ENCODE measurements at places on chromosomes 6 and 20.

DNA sequence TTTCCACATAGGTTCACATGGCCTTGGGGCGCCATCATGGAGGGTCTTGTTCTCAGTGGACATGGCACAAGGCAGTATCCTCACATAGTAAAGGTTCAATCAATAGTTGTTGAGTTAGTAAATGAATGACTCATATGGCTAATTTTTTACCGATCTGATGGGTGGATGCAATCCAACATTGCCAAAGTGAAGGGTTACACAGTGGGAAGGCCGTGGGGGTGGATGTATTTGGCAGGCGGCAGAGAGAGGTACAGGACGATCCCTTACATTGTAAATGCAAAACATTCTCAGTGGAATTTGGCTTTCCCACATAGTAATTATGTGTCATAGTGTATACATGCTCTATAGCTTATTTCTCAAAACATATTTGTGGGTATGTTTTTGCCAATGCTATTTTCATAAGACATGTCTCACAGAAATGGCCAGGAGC, 21.0 kb upstream of the PDE7B start:
- DNase-seq, result no peak

DNA sequence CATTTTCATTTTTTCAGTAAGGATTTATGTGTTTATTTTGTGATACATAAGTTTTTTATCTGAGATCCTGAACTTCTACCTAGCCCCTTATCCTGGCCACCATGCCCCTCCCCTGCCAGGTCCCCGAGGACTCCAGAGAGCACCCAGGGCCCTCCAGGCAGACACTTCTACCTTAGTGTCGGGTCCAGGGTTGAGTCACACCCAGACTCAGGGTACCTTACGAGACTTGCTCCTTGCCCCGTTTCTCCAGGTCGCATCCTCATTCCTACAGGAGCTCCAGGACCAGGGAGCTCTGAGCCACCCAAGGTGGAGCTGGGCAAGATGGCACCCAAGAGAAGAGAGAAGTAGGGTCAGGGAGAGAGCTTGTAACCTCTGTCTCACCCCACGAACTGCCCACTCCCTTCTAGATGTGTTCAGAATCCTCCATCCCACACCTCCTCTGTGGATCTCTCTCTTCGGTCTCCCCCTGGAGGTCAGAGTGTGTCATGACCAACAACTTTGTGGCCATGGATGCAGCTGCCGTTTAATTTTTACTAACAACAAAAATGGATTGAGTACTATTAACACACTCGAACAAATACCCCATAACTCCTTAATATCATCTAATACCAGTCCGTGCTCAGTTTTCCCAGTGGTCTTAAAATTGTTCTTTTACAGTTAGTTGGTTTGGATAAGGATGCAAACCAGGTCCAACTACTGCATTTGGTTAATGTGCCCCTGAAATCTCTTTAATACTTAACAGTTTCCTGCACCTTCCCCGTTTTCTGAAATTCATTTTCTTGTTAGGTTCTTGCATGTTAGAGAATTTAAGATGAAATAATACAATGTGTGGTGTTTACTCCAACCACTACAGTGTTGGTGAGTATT, 130.6 kb upstream of the INSM1 start:
- peak; percentile 74 for DNase-seq

DNA sequence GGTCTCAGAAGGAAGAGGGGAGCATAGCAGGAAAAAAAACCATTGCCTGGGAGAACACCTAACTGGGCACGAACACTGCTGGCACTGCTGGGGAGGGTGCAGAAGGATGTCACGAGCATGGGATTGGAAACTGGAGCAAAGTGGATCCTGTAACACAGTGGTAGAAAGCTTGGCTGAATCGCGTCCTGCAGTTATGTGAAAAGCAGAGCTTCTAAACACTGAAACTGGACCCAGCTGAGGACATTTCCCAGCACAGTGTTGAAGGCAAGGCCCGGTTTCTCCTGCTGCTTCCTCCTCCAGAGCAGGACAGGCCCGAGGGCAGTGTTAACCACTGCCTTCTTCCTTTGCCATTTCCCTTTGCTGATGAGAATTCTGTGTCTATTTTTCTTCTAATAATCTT, 6.7 kb downstream of the APMAP start:
- no peak for DNase-seq

GRCh38 chr6:38107073-38107472, 287.5 kb downstream of the ZFAND3 start:
- DNase-seq, result no peak

DNA sequence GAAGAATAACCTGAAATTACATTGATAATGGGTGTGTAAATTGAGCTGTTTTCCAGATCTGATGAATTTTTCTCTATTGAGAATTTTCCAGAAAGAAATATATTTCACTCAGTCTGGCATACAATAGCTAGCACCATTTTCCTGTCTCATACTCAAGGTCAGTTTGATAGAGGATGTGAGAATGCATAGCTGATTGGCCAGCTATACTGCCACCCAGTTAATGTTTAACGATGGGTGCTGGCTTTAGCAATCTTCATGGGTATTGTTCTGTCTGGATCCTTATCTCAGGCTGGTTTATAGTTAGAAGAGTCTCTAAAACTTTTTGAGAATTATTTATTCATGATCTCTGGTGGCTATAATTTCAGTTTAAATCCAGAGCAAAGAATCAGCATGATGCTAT, 147.4 kb downstream of the HDGFL1 start:
- DNase-seq, result no peak

DNA sequence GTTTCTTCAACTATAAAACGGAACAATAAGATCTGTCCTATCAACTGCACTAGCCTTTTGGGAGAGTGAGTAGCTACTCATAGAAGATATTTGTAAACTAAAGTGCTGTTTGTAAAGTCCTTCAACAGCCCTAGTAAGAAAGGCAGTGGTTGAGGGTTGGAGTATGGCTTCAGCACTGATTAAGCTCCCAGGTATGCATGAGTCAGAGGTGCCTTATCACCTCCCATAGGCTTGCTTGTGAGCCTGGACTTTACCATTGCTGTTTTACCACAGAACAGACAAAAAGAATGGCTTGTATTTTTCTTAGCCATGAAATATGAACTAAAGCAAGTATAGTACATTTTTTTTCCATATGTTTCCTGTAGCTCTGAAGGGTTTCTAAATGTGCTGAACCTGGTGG, 44.1 kb downstream of the SAMD3 start:
- peak; percentile 89 for DNase-seq

- no peak for DNase-seq
Observed at GRCh38 chr6:20252311-20252710, 40.0 kb upstream of the MBOAT1 start.

DNA sequence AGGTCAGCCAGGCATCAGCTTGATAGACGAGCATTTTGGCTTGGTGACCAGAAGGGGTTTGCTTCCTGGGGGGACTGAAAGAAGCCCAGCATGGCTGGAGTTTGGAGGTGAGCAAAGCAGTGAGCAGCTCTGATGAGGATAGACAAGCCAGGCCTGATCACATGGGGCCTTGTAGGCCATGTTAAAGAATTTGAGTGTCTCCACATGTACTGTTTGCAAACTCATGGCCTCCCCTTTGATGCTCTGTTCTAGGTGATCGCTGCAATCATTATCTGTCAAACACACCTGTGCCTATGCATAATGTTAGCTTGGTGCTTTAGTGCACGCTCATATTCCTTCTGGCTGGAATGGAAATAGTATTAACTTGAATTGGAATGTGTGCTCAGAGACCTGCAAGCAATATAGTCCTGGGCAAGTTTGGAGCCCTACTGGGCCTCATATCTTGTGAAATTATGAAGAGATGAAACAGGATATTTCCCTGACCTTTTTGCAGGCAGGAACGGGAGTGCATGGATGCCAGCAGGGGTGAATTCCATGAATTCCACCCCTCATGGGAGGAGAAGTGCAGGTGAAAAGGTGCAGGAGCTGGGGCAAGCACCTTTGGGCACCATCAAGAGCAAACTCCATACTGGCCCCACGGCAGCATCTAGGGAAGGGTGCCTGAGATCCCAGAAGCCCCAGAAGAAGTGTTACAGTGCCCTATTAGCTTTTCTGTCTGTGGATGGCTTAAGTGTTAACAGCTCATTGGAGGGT, 480.5 kb downstream of the EPM2A start:
- no peak for DNase-seq

GRCh38 chr6:168244961-168245551, 74.5 kb downstream of the DACT2 start:
- DNase-seq, result no peak

DNA sequence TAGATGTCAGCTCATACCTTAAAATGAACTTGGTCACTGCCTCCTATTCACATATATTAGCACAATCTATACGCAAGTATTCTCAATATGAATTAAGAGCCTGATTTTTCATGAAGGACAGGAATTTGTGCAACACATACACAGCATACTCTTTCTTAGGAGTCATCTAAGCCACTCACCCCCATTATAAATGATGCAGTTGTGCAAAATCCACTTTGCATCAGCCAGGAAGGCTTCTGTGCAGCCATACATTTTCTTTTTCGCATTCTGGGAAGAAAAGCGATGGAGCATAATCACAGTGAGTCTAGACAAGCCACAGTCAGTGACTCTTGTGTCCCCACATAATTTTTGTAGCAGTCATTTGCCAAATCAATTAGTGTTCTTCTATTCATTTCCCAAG, 66.5 kb downstream of the ZMYND8 start:
- no peak for DNase-seq

DNA sequence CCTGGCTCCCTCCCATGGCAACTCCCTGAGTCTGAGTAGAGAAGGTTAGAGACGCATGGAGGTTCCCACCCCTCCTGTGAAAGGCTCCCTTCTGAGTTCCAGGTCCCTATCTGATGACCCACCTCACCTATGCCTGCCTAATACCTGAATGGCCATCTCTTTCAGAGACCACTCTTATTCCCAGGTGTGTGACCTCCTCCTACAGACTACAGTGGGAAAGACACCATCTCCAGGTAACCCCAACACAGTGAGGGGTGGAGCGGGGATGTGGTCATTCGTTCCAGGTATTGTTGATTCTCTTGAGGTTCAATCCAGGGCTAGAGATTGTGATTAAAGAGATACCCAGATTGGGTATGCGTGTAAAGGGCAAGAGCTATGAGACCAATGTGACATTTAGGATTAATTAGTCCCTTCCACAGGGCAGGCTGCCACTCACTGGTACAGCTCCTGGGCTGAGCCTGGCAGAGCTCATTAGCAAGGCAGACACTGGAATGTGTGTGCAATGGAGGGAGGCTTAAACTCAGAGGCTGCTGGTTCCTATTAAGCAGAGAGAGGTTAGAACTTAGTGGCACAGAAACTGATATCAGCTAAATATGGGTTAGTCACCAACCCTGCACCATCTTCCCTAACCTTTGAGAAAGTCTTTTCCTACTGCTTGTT, 46.5 kb upstream of the IER3 start:
- no peak for DNase-seq

DNA sequence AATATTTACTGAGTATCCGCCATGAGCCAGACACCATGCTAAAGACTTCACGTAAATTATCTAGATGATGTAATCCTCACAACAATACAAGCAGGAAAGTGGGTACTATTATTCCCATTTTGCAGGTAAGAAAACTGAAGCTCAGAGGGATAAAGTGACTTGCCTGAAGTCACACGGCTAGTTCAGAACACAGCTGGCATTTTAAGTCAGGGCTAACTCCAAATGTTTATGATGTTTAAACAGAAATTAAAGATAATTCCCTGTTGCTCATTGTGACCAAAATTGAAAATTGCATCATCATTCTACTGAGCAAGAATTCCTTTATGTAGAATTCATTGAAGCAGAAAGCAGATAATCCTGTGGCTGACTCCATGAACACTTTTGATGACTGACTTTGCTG, 71.3 kb upstream of the STXBP5 start:
- no peak for DNase-seq

GRCh38 chr6:72931325-72931887, 293.9 kb downstream of the KHDC1L start:
- DNase-seq, result no peak

DNA sequence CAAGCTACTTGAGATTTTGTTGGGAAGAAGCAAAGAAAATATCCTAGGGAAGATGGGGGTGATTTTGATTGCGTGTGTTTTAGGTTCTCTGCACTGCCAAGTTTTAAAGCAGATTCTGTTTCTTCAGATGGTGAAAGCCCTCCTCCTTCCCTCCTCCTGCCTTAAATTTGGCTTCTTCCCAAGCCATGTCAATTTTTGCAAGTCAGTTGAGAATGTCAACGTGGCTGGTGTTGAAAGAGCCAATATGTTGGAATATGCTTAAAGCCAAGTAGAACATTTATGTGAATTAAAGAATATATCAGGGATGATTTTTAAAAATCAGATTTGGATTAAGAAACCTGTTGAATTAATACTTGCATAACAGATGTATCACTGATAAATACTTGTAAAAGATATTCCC, 270.8 kb downstream of the ARID1B start:
- no peak for DNase-seq

- DNase-seq, result no peak
Observed at GRCh38 chr20:1857466-1857865, 37.7 kb upstream of the SIRPA start.

DNA sequence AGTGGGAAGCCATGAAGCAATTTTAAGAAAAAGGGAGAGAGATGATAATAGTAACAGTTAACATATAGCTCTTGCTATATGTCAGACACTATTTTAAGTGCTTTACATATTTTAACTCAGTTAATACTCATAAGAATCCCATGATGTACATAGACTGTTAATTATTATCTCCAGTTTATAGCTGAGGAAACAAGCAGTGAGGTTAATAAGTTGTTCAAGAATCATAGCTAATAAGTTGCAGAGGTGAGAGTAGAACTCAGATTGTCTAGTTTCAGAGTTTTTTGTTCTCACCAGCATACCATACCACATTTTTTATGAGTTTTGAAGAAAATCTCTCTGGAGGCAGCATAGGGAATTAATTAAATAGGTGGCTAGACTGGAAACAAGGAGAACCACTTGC, 144.6 kb upstream of the MMS22L start:
- DNase-seq, result no peak

DNA sequence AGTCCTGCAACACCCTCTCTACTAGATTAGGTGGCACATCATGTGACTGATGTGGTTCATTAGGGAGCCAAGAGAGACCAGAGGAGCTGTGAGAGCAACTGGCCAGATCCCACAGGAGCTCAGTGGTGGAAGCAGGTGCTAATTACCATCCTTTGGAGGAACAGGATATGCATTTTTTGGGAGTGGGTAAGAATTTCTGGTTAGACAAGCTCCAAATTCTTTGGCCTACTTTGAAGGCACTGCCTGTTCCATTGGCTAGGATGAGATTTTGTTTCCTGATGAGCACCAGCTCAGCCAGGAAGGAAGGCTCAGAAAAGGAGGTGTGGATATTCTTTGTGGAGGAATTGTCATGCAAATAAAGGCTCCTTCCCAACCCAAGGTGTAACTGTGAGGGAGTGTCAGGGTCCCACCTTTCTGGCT, 130.3 kb upstream of the BMP2 start:
- DNase-seq, result peak; percentile 65

GRCh38 chr6:46175976-46176375, 5.2 kb upstream of the ENPP5 start:
- DNase-seq, result no peak

DNA sequence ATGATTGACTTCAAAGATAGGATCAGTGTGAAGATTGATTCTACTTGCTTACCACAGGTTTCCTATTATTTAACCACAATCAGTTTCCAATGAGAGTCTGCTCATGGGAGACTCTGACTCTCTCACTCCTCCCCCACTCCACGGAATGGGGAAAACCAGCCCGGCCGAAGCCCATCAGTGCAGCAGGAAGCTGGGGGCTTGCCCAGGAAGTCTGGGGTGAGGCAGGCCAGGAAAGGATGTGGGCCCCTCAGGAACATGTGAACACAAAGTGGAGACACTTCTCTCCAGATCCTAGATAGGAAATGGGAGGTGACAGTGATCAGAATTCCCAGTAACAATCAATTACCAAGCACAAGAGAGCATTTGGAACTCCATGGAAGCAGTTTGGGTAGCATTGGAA, 144.2 kb downstream of the TTLL2 start:
- no peak for DNase-seq

- DNase-seq, result no peak
Observed at GRCh38 chr20:44207126-44207723, 3.3 kb downstream of the OSER1 start.

Data from islet precursor cell (in vitro differentiated cells).